Right lobe of liver (tissue), 6 donors: ENCODE measurements at places on chromosomes 1 and 21.

- no peak for DNase-seq
These were observed 567 bp downstream of the PMVK start for GRCh38 chr1:154935749-154936554.

DNA sequence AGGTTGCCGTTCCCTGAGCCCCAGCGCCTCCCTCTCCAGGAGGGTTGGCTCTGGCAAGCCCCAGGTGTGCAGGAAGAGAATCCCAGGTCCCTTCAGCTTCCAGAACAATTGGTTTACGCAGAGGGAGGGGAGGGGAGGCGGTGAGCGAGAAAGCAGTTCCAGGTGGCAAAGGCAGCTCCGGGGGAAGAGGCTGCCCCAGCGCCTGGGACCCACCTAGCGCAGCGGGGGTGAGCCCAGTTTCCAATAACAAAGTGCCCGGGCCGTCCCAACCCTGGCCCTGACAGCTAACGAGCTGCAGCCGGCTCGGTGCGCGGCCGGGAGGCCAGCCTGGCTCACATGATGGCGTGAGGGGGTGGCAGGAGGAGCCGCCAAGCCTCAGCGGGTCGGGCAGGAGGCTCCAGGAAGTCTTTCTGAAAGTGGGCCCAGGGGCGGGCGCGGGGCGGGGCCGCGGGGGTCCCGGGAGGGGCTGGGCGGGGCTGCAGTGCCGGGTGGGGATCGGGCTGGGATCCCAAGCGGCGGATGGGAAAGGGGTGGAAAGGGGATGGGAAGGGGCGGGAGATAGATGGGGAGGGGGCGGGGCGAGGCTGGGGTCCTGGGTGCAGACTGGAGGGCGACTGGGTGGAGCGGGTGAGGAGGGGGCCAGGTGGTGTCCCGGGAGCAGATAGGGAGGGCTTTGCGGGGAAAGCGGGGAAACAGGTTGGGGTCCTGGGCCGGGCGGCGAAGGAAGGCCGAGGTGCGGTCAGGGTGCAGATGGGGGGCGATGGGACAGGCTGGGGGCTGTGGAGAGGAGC lies 22.8 kb downstream of the DHRS3 start:
- peak; percentile 75 for DNase-seq

DNA sequence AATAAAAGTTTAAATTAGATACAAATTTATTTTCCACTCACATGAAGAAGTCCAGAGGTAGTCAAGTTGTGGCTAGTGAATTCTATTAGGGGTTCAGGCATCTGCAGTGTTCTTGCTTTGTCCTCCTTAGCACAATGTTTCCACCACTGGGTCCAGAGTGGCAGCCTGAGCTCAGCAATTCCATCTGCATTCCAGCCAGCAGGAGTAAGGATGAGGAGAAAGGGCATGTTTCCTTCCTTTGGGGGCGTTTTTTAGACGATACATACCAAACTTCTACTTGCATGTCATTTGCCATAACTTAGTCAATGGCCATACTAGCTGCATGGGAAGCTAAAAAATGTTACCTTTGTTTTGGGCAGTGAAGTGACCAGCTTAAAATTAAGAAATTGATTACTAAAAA lies 98.5 kb upstream of the VANGL1 start:
- no peak for DNase-seq

- DNase-seq = no peak
These were observed 78.6 kb downstream of the LAMC1 start for GRCh38 chr1:183101841-183102276.

GRCh38 chr21:38753557-38753971 lies 52.2 kb upstream of the ETS2 start:
- no peak for DNase-seq

DNA sequence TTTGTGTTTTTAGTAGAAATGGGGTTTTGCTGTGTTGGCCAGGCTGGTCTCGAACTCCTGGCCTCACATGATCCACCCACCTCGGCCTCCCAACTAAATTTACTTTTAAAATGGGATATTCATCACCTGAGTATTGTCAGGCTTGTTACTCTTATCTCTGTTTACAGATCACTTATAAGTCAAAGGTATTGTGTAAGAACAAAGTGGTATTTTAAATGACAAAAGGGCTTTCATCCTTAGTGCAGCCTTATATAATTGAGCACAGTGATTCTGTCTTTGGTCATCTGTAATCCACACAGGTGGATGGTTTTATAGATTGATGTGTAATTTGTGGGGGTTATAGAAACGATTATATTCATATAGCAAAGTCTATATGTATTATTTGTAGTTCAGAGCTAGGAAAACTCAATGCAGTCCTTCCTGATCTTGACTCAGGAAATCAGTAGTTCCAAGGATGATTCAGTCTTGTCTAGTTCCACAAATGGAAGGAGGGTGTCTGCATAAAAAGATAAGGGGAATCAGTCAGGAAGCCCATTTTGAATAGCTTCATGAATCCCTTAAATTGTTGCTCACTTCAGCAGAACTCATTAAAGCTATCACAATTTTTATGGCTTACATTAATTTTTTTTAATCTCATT lies 34.6 kb downstream of the STXBP3 start:
- DNase-seq = no peak

DNA sequence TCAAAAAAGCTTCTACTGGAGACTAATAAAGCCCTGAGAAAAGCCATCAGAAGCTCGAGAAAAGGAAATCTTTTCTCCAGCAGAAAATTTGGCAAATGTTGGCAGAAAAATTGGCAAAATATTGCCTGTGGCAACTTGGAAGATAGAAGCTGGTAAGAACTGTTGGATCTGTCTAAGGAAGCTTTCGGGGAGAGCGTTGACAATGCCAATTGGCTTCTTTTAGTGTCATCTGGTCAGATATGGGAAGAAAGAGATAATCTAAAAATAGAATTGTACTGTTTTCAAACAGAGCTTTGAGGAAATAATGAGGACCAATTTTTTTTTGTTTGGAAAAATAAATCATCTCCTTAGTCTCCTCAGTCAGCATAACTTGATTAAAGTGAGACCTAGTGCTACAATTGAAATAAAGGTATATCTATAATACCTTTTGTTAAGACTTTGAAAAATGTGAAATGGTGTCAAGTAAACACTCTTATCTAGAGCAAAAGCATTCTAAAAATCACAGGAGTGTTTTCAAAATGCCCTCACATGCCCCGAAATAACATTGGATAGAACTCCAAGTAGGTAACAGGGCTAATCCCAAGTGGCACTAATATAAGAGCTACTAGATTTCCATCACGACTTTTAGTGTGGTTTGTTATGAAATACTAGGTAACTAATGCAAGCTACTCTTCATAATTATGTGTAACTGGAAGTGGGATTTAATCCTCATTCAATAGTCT lies 882.2 kb upstream of the B3GALT2 start:
- no peak for DNase-seq

DNA sequence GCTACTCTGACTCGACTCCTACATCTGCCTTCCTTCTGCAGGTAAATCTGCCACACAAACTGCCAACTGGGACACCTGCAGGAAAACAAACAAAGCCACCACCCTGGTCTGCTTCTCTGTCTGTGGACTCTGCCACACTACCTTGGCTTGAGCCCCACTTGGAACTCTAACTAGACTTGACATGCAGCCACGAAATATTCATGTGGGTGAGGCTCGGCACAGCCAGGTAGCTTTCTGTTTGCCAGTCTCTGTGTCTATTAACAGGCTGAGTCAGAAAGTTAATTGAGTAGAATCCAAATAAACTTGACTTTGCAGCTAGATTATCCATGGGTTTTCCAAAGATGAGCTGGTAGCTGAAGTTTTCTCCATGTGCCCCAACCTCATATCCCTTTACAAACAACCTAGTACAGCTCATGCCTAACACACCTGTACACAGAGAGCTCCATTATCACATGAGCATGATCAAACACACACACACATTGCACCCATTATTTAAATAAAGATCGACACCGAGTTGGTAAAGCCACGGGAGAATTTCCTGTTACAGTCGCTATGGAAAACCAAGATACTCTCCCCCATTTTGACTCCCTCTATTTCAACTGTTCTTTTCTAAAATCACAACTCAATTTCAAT lies 808 bp downstream of the C1orf116 start:
- DNase-seq = peak; percentile 91

DNA sequence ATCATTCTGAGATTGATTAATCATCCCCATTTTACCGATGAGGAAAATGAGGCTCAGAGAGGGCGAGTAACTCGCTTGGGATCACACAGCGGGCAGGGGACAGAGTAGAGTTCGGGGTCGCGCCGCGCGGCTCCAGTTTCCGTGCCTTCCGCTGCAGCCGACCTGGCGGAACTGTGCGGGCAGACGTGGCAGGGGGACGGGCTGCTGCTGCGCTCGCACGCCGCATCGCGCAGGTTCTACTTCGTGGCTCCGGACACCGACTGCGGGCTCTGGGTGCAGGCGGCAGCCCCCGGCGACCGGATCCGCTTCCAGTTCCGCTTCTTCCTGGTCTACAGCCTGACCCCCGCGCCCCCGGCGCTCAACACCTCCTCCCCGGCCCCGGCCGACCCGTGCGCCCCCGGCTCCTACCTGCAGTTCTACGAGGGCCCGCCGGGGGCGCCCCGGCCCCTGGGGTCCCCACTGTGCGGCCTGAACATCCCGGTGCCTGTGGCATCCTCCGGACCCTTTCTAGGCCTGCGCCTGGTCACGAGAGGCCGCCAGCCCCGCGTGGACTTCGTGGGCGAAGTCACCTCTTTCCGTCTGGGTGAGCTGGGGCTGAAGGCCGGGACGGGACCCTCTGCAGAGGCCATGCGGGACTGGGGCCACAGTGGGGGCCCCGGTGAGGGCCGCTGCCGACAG lies 2.3 kb downstream of the LDLRAD2 start:
- DNase-seq = no peak

- no peak for DNase-seq
These were observed 57.1 kb upstream of the TBX15 start for GRCh38 chr1:119045096-119045746.

GRCh38 chr1:179803104-179803503 lies 60.0 kb downstream of the FAM163A start:
- DNase-seq = no peak

DNA sequence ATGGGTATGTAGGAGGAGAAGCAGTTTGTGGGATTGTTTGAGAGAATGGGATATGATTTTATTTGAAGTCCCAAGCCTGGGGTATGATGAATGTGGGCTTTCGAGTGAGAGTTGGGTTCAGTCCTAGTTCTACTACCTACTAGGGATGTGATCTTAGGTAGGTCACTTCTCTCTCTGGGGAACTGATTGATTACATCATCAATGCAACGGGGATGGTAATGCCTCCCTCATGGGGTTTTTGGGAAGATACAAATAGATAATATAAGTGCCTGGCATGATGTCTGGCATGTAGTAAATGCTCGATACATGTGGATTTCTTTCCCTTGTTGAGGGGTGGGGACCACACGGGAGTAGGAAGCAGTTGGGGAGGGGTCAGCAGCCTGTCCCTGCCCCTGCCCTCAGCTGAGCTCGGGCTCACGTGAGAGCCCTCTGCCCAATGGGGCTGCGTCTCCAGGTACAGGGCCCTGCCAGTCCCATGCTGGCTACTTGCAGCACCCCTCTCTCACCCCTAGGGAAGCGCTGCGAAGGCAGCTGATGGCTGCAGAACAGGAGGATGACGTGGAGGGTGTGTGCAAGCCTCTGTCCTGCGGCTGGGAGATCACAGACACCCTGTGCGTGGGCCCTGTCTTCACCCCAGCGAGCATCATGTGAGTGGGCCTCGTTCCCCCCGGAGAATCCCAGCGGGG lies 38.7 kb downstream of the AZIN2 start:
- DNase-seq = no peak

DNA sequence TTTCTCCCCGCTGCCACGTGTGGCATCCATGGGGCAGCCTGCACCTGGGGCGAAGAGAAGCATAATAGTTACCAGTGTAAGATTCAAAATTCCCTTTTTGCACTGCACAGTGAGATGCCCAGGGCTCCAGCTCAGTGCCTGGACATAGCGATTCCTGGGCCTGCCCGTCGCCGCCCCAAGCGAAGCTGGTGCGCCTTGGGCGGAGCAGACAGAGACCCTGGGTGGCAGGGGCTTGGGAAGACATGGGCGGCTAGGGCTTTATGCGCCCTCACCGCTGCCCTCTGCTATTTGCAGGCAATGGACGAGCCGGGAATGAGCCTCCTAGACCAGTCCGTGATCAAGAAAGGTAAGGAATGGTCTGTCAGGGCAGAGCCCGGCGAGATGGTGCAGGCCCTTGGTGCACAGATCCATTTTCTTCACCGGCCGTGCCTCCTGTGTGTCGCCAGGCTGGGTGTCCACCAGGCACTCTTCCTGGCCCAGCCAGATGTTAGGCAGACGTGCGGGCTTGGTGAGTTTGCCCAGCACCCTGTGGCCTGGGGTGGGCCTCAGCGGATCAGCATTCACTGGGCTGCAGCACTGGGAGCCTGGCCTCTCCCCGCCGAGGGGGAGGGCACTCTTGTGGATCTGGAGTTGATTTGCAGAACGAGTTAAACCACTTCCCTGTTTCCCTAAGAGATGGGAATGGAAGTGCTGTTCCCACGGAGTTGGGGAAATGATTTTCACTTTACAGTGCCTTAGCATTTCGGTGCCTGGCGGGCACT lies 1.7 kb downstream of the TFAP2E start:
- DNase-seq = no peak

GRCh38 chr1:82466891-82467290 lies 666.2 kb downstream of the ADGRL2 start:
- DNase-seq = no peak

- DNase-seq = no peak
These were observed 424.4 kb downstream of the DUSP10 start for GRCh38 chr1:221317537-221317936.

- no peak for DNase-seq
These were observed 132.6 kb downstream of the ETS2 start for GRCh38 chr21:38938343-38938742.

DNA sequence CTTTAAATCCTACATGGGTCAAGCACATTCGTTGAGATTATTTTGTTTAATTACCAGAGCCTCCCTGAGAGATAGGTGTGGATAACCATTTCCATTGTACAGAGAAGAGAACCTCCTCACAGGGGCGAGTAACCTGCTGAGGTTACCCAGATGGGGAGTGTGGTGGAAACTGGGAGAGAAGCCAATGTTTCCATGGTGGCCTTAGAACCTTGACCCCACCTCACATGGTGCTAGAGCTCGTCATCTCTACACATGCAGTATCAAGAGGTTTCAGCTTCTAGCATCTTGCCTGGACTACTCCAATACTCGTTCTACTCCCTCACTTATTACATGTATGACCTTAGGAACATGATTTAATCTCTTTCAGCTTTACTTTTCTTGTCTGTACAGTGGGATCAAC lies 4.8 kb downstream of the REG4 start:
- DNase-seq = peak; percentile 27

DNA sequence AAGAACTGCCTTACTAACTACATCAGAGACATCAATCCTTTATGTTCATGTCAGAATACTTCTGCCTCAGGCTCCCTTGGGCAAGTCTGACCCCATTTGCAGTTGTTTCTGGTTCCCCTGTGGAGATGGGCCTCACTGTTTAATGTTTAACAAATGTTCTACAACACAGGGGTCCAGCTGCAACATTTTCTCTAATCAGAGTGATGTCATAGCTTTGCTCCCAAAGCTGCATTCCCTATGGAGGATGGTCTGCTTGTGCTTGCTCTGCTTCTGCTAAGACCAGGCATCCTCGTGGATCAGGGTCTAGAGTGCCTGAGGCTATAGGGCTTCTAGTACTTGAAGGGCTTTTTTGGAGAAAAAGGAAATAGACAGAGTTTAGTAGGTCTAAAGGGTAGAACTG lies 1071.2 kb downstream of the TTLL7 start:
- DNase-seq = no peak
